Stimulated activated CD4-positive, alpha-beta T cell treated with anti-CD3 and anti-CD28 coated beads, Interleukin-1b, Interleukin-23, amount 100 ng/mL, for 24 hours (primary cell): ENCODE measurements at places on chromosomes 13 and 19.

DNA sequence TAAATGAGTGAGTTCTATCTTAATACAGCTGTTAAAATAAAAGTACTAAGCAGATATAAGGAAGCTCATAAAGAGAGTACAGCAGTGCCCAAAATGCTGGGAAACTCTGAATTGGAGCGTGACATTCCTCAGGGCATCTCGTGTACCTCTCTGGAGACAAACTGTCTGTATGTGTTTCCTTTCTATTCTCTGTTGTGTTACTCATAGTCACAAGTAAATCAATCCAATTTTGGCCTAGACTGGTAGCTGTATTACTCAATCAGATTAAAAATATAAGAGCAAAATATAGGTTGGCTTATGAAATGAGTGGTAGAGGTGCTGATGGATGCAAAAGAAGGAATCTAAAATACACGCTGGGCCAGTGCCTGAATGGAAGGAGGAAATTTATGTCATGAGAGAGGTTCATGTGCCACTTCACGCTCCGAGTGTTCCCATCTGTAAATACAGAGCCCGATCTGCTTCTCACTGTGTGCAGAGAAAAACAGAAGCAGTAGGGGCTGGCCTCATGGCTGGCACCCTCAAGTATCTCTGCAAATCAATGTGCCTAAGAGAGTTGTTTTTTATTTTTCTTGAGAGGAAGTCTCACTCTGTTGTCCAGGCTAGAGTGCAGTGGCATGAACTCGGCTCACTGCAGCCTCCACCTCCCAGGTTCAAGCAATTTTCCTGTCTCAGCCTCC, 58.7 kb upstream of the RGCC start:
- DNase-seq: no peak

GRCh38 chr13:48155848-48156247, 60.9 kb upstream of the MED4 start:
- no peak for DNase-seq

- DNase-seq: peak; percentile 26
Measured at GRCh38 chr19:518598-519231, 11.4 kb downstream of the TPGS1 start.

- no peak for DNase-seq
Measured at GRCh38 chr19:35458731-35459391, 10.8 kb downstream of the FFAR2 start.

DNA sequence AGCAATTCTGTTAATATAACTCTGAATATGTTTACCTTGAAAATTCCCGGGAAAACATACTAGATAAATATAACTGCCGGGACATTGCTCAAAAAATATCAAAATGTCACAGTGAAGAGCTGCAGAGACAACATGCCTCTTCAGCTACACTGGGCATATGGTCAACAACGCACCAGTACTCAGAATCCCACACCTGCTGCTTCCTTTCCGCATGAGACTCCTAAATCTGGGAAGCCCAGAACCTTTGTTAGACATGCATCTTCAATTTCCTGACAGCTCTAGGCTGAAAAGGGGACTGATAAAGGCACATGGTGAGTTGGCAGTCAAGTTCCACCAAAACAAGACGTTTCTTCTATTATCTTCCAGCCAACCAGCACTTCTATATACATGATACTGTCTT, 53.7 kb downstream of the USP12 start:
- DNase-seq: no peak

DNA sequence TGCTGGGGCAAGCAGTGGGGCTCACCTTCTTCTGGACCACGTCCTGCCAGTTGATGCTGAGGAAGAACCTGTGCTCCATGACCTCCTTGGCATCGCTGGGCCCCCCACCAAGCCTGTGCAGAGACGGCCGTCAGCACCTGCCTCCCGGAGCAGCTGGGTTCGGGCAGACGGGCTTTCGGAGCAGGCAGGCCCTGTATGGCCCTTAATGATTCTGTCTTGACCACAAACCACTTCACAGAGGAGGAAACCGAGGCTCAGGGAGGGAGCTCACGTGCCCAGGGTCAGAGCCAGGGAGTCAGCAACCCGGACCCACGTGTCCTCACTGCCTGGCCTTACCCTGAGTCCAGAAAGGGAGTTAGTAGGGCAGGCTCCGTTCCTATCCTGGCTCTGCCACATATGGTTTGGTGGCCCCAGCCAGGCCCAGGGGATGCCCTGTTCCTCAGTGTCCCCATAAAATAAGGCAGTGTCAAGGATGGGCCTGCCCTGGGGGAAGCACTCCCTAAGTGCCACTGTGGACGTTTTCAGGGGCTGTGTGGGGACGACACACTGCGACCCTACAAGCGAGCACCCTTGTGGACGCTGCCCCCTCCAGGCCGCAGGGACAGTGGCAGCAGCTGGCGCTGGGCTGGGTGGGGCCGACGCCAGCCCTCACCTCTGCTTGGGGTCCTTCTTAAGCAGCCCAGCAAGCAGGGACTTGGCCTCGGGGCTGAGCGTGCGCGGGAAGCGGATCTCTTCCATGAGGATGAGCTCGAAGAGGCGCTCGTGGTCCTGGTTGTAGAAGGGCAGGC, 8.9 kb upstream of the CCNP start:
- no peak for DNase-seq

DNA sequence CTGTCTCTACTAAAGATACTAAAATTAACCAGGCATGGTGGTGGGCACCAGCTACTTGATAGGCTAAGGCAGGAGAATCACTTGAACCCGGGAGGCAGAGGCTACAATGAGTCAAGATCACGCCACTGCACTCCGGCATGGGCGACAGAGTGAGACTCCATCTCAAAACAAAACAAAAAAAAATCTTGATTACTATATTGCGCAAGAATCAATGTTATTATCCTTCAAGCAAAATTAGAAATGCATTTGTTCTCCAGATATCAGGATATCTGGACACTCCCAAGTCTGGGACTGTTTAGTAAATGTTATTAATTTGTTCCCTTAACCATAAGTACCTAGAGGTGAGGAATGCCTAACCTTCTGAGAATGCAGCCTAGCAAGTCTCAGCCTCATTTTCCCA, 992.2 kb upstream of the PCDH20 start:
- DNase-seq: no peak

- no peak for DNase-seq
Measured at GRCh38 chr19:38617764-38618589, at the start of gene MAP4K1. MAP4K1 (minus strand) TSS chr19:38617953; CDS start chr19:38617895, 58 bp downstream.

- no peak for DNase-seq
Measured at GRCh38 chr19:48685583-48685982, 10.2 kb upstream of the FUT2 start.

- DNase-seq: peak; percentile 69
Measured at GRCh38 chr19:18290302-18291018, 9.0 kb upstream of the JUND start.

DNA sequence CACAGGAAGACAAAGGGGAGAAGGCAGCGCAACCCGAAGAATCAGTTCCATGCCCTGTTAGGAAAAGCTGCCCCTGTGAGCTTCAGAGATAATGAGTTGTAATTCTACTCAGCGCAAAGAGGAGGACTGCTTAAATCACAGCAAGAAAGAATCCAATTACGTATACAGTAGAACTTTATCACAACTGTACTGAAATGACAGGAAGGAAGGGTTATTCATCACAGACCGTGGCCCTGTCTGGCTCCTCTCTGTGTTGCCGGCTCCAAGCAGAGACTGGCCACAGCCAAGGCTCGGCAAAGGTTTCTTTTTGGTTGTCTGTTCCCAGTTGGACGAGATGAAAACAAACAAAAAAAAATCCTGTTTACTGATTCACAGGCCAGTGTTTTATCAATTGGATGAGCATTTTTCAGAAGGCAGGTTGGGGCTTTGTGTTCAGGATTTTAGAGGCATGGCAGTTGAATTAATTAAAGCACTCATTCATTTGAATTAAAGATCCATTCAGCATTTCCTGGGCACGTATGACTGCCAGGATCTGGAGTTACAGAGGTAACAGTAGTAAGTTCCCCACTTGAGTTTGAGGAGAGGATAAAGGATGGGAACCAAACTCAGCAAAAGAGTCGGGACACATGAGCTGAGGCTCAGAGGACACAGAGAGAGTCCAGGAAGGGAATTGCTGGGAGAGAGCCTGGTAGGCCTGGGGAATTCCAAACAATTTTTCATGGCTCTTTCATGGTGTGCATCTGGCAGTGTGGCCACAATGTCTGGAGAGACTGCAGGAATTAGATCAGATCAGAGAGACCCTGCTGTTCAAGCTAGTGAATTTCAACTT, 341.0 kb downstream of the DNAJC15 start:
- no peak for DNase-seq

GRCh38 chr13:99264051-99264450, 5.9 kb upstream of the GPR18 start:
- DNase-seq: no peak

DNA sequence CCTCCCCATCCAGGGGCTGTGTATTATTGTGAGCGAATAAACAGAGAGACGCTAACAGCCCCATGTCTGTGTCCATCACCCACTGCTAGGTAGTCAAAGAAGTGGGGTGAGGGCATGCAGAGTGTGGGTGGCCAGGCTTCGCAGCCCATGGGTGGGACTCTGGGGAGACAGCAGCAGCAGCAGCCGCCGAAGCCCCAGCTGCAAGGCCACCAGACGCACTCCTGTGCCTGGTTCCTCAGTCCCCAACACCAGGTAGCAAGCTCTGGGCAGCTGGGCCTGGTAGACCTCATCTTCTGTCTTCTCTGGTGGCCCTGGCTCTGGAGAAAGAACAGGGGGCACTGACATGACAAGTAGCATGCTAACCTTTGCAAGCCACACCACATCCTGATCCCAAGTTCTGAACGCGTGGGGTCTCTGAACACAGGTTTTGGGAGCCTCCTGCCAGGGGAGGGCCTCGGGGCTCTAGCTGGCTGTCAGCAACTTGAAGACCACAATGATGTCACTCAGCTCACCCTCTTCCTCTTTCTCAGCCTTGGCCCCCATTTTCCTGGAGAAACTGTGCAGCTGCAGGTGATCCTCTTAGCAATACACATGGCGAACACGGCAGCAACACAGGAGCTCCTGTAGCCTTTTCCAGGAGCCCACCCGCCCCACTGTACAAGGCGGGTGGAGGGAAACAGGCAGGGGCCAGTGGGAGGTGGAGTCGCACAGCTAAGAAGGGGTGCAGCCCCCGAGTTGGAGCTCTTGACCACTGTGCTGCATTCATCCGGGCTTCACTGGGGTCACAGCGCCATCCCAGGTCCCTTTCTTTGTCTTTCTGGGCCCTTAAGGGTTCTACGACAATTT, 5.8 kb downstream of the FUZ start:
- DNase-seq: no peak

DNA sequence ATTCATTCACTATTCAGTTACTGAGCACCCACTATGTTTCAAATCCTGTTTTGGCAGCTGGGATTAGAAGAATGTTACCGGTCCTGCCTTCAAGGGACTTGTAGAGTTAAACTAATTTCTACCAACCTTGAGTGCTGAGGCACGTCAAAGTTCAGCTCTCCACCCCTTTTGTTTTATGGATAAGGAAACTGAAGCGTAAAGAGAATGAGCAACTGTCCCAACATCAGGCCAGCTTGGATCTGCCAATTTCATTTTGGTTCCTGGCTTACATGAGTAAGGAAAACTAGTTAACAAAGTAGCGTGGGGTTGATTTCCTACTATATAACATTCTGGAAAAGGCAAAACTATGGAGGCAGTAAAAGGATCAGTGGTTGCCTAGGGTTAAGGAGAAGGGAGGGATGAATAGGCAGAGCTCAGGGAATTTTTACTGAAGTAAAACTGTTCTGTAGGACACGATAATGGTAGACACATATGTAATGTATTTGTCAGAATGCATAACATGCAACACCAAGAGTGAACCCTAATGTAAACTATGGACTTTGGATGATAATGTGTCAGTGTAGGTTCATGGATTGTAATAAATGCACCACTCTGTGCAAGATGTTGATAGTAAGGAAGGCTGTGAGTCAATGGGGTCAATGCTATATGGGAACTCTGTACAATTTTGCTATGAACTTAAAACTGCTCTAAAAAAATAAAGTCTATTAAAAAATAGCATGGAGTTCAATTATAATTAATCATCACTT, 19.9 kb upstream of the MTIF3 start:
- no peak for DNase-seq

DNA sequence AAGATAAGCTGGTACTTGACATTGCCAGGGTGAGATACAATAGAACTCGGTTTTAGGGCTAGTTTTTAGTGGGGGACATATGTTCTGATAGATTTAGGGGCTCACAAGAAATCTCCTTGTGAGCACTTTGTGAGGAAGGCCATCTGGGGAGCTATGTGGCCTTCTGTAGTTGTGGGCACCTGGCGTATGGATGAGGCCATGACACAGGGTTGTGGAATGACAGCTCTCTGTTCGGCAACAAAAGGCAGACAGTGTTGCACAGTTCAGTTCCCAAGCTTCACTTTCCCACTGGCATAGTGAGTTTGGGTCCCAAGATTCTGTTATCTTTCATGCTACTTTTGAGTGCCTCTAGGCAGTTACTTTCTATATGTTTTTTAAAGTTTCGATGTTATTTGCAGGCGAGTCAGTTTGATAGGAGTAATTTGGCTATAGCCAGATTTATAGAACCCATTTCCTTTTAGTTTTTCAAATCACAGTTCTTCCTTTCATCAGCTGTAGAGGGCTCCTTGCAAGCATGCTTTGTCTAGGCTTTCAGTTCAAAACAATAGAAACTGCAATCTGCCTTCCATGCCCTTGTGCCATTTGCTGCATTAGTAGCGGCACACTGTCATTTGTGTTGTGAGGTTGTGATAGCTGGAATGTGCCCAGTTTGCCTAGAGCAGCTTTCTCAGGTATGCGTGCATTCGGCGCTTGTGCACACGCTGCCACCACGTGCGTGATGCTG, 70.6 kb upstream of the TEX29 start:
- no peak for DNase-seq

GRCh38 chr19:47228937-47229675, 1.9 kb downstream of the BBC3 start:
- no peak for DNase-seq

DNA sequence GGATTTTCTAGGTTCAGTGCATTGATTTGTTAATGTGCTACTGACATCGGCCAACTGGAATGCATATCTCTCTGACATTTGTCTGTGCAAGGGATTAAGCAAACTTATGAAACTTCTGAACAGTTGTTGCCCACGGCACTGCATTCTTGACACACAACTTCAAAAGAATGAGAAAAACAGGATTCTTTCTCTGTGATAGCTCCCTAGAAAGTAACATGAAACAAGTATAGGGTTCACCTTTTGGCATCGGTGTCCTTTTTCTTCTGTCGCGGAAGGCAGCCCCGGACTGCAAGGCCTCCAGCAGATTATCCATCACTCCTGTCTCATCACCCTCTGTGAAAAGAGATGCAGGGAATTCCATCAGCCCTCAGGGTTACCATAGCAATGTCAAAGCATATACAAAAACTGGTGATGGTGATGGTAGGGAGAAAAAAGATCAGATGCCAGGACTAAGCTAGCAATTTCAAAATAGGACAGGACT, 389.2 kb downstream of the DIAPH3 start:
- DNase-seq: no peak

DNA sequence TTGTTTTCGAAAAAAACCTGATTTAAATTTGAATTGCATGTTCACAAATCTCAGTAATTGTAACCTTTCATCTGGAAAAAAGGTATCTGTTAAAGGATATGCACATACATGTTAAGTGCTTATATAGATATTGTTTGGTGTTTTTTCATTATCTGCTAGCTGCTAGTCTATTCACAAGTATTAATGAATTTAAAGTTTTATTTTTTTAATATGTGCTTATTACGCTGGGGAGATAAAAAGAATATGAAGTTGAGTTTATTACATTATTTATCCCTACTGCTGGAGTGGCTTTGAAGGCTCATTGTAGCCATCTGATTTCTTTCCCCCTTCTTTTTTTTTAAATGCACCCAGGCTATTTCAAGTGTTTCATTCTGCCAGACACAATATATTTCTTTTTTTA, 3.9 kb upstream of the MAB21L1 start:
- DNase-seq: no peak
